Dermis microvascular lymphatic vessel endothelial cell (primary cell): ENCODE measurements at places on chromosomes 3 and 15. TPM values are rescaled to one million over a fixed set of nuclear protein-coding genes. Genes with fewer than 3 reads are reported as not detected.

The PLA2G4D gene
- not detected in 2 replicates for total RNA-seq

The EFHB gene
- under 0.01 TPM in 1 of 2 replicates, not detected in the other for total RNA-seq

The FBXW12 gene
- not detected in 2 replicates for total RNA-seq

The RBMS3 gene
- total RNA-seq, result 23.1 and 24.6 TPM in 2 replicates

The NOX5 gene
- under 0.01 TPM in 1 of 2 replicates, not detected in the other for total RNA-seq

The FBXO40 gene
- total RNA-seq, result not detected in 2 replicates
